Kidney (tissue), 22 donors: ENCODE measurements at places on chromosomes 5 and 9.

- DNase-seq = no peak
Observed at GRCh38 chr9:80085668-80086067, 513.9 kb downstream of the TLE4 start.

DNA sequence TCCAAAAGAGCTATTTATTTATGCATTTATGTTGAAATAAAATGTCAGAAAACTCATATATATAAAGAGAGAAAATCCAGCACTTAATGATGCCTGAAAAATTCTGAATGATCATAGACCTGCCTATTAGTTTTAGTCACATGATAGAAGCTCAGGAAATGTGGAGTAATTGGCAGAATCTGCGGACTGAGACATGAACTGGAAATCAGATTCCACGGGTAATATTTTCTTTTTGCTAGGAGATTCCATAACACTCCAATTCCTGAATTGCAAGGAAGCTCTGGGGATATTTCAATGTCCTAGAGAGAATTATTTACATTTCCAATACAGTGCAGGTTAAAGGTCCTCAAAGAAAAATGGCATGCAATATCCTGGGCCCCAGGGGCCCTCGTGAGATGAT, 778.8 kb downstream of the SEMA5A start:
- no peak for DNase-seq

GRCh38 chr9:126334721-126335621, 8.3 kb downstream of the MVB12B start:
- no peak for DNase-seq

- no peak for DNase-seq
Observed at GRCh38 chr5:139058121-139058520, 140.0 kb downstream of the SIL1 start.

GRCh38 chr5:172866802-172867748, 33.0 kb downstream of the ERGIC1 start:
- no peak for DNase-seq

DNA sequence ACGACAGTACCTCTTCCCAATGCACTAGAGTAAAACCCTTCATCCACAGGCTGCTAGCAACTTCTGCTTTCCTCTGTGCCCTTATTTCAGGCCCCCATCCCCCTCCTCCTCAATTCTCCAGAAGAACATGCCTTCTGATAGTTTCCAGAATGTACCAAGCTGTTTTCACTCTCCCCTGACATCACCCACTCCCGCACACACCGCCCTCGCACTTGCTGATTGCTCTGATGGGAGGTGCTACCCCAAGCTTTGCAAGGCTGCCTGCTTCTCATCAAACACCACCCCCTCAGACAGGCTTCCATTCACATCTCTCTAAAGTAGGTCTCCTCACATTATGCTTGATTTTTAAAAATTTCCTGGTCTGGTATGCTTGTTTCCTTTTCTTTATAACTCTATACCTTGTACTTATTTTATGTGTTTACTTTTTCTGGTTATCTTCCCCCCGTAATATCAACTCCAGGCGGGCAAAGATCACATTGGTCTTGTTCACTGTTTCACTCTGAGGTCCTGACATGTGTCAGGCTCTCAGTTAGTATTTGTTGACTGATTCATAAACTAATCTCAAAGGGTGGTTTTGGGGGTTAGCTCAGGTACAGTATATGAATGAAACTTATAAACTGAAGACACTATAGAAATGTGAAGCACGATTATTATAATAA, 91.0 kb upstream of the C9orf72 start:
- peak; percentile 15 for DNase-seq

- no peak for DNase-seq
Observed at GRCh38 chr9:37454238-37454637, 11.0 kb downstream of the ZBTB5 start.

DNA sequence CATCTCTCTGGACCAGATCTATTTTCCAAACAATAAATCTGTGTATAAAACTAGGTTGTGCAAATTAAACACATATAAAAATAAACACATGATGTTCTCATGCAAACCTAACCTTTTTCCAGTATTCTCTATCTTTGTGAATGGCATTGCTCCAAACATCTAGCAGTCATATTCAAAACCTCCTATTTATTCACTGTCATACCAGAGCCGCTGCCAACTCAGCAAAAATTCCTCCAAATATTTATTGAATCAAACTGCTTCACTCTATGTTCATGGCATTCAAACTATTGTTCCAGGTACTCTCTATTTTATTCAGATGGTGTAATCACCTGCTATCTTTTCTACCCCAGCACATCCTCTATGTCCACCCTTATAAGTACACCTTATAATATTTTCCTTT, 652.1 kb upstream of the RIOK2 start:
- DNase-seq = no peak

DNA sequence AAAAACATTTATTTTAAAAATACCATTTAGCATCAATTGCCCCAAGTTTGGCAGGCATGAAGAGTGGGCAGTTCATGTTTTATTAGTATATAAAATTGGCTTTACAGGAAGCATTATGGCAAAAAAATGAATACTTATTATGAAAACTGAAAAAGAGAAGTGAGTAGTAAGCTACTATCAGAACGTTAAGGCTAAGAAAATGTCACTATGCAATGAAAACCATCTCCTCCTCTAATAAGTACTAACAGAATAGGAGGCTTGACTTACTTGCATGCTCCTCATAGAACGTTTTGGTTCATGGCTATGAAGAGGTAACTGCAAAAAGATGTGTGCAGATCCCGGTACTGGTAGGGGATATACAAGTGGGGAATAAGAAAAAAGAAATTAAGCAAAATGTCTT, 23.6 kb downstream of the TICAM2 start:
- no peak for DNase-seq

- DNase-seq = no peak
Observed at GRCh38 chr5:88262116-88262515, 6.5 kb downstream of the TMEM161B start.

DNA sequence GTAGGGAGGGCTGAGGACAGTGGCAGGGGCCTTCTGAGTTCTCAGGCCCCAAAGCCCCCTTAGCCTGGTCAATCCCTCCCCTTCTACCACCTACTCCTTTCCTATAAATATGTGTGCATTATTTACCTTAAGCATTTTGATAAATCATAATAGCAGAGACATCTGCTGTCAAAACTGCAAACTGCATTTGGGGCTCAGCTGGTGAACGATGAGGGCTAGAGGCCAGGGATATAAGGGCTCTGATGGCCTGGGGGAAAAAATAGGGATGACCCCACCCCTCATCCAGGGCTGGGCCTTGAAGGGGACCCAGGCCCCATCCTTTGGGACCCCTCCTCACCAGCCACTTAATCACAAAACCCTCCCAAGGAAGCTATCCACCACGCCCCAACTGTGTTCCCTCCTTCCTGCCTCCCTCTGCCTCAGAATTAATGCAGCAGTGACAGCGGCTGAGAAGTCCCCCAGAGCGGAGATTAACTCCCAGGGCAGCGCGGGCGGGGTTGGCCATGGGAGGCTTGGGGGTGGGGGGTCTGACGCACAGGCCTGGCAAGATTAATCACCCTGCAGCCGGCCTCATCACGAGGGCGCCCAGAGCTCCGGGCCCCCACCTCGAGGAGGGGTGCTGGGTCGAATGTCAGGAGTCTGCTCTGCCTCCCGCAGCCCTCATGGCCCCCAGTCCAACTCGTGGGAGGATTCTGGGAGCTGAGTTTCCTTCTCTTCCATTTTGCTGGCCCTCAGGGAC, 42.1 kb downstream of the CXXC5 start:
- peak; percentile 89 for DNase-seq

GRCh38 chr5:117463881-117464570, 889.4 kb upstream of the SEMA6A start:
- DNase-seq = no peak

DNA sequence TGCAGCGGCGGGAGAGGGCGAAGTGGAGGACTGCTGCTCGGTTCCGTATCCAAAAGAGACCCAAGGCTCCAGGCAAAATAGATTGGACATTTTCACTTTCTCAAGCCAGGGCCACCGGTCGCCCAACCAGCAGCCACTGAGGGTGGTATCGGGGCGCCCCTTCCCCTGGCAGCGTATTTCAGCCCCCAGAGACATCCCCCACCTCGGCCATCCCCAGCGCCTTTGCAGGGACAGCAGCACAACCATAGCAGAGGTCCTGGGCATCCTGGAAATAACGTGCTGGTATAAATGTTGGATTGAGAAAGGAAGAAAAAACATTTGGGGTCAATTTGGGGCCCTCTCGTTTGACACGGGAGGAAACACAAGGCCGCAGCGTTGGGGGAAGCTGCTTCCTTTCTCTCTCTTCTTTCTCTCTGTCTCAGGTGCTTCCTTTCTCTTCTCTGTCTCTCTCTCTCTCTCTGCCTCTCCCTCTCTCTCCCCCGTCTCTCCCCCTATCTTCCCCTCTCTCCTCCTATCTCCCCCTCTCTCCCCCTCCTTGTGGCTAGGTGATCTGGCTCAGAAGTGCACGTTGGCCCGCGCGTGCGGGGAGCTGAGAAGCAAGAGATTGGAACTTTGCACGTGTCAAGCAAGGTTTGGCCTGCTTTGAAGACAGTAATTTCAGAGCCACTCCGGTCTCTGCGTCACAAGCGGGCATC, 624 bp upstream of the RETREG1 start:
- DNase-seq = no peak

DNA sequence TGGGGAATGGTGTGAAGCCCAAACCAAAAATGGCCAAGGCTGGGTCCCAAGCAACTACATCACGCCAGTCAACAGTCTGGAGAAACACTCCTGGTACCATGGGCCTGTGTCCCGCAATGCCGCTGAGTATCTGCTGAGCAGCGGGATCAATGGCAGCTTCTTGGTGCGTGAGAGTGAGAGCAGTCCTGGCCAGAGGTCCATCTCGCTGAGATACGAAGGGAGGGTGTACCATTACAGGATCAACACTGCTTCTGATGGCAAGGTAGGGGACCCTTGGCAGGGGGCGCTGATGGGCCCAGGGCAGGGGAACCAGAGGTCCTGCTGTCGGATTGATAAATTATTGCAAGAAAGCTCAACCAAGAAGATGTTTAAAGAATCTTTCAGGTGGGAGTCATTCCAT, 19.8 kb downstream of the ABL1 start:
- DNase-seq = no peak

- DNase-seq = no peak
Observed at GRCh38 chr9:110700953-110701352, 32.4 kb downstream of the MUSK start.

- DNase-seq = peak; percentile 29
Observed at GRCh38 chr5:139402561-139403158, 1.2 kb downstream of the SPATA24 start.

DNA sequence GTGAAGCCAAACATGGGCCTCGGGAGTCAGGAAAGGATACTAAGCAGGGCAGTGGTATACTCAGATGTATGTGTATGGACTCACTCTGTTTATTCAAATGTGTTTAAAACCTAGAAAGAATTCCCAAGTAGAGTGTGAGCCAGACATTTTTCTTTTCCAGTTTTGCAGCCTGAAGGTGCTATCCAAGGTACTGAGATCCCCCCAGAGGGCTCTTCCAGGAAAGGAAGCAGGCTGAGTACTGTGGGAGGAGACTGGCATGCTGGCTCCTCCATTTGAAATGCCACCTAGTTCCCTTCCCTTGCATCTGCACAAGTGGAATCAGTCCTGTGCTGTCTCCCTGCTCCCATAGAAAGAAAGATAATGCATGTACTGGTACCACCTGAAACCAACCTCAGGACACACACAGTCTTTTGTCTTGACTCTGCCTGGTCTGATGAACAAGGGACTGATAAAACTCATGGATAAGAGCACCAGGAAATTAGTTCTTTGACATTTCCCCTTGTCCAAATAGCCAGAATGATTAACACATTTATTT, 85.9 kb downstream of the HRH2 start:
- DNase-seq = peak; percentile 47

- DNase-seq = no peak
Observed at GRCh38 chr5:121863753-121864285, 12.1 kb downstream of the FTMT start.

DNA sequence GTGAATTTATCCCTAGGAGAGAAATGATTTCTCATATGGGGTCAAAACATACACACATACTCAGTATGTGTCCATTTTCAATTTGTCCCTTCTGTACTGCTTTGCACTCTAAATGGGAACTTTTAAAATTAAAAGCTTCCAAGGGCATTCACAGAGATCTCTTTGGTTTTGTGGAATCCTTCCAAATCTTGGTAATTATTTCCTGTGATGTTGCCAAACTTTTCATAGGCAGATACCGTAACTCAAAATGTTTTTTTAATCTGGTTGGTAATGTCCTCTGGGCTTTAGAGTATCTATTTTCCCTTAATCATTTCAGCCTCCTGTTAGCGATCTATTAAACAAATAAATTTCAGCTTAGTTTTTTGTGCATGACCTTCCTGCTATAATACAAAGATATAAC, 282.4 kb downstream of the ARHGEF28 start:
- no peak for DNase-seq

GRCh38 chr5:57878301-57878722, 395.7 kb upstream of the ACTBL2 start:
- DNase-seq = no peak

GRCh38 chr9:110846215-110846614, 177.6 kb downstream of the MUSK start:
- no peak for DNase-seq
